ENCODE measurements at places on chromosomes 7 and 10. TPM values are rescaled to one million over a fixed set of nuclear protein-coding genes. Genes with fewer than 3 reads are reported as not detected.

DNA sequence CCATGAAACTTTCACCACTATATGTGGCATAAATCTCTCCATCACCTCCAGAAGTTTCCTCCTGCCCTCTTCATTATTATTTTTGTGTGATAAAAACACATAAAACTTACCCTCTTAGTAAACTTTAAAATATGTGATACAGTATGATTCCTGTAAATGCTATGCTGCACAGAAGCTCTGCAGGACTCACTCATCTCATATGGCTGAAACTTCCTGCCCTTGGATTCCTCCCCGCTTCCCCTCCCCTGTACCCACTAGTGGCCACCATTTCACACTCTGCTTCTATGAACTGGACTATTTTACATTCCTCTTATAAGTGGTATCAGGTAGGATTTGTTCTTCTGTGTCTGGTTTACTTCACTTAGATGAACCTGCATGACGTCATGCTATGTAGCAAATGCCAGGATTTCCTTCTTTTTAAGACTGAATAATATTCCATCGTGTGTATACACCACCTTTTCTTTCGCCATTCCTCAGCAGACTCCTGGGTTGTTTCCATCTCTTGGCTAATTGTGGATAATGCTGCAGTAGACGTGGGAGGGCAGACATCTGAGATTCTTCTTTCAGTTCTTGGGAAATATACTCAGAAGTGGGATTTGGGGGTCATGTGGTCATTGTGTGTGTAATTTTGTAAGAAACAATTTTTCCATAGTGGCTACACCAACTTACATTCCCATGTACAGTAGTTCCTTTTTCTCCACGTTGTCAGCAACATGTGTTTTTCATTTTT, 335.2 kb downstream of the SDK1 start:
- no peak for DNase-seq

DNA sequence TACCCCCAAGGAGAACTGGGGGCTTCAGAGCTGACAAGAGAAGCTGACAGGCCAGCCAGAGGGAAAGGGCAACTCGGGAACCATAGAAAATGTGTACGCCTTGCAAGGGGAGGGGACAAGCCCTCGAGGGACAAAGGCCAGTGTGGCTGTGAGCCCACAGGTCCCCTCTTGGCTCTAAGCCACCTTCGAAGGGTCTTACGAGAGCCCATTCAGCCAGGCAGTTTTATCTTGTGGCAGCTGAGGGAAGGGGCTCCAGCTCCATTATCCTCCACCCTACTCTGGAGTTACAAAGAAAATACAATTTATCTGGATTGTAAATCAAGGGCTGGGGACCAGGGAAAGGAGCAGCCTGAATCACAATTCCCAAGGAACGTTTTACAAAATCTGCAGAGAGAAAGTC, 159.5 kb upstream of the ZMIZ1 start:
- no peak for DNase-seq

DNA sequence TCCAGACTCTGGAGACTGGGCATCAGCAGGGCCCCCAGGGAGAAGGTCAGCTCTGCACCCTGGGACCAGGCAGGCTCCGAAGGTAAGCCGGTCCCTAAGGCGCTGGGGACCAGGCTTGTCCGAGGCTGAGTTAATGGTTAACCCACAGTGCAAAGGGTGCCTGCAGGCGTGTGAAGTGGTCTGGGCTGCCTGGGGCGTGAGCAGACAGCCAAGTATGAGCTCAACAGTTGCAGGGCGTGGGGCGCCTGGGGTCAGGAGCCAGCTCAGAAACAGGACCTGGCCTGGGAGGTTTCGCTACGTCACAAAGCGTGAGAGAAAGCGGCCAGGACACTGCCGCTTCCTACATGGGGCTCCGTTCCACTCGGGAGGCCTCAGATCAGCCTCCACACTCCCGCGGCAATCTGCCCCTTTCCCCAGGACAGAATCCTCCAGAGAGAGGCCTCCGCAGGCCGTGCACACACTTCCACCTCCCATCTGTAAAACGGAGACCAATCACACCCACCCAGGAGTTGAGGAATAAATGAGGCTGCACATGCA, 16.0 kb downstream of the PDGFA start:
- no peak for DNase-seq

CYP3A5 gene
- total RNA-seq, result 0.10 TPM

CALCR gene
- total RNA-seq, result not detected

DNA sequence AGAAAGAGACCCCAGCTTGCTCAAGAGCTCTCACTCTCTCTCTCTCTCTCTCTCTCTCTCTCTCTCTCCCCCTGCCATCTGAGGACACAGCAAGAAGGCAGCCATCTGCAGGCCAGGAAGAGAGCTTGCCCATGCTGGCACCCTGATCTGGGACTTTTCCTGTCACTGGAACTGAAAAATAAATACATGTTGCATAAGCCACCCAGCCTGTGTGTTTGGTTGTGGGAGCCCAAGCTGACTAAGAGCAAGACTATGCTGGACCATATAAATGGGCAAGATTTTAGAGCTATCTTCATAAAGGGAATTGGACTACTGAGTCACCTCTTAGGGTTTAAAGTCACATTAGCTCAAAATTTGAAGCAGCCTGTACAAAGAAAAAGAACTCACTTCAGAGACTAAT, 98.6 kb downstream of the SLC16A9 start:
- no peak for DNase-seq

- no peak for DNase-seq
These were observed 55.5 kb upstream of the FIGNL1 start for GRCh38 chr7:50505553-50506210.

PLEKHS1 gene
- not detected for total RNA-seq

DNA sequence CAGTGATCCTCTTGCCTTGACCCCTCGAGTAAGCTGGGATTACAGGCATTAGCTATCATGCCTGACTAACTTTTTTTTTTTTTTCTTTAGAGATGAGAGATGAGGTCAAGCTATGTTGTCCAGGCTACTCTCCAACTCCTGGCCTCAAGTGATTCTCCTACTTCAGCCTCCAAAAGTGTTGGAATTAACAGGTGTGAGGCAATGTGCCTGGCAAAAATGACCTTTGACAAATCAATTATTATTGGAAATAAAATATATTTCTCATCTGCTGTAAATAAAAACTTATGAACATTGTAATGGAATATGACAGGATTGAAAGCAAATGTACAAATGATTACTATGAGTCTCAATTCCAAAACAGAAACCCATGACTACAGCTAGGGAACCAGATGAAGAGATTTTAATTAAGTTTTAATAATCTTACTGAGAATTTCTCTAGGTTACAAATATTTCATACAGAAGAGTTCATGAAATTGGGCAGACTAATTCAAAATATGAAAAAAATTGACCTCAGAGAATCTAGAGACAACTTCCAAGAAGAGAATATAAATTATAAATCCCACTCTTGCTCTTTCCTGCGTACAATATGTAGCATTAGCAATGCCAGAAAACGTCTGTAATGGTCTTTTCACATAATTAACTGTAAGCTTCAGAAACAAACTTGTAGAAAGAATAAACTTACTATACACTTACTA, 414.7 kb downstream of the DGKB start:
- DNase-seq, result no peak

COL28A1 gene
- not detected for total RNA-seq

DNA sequence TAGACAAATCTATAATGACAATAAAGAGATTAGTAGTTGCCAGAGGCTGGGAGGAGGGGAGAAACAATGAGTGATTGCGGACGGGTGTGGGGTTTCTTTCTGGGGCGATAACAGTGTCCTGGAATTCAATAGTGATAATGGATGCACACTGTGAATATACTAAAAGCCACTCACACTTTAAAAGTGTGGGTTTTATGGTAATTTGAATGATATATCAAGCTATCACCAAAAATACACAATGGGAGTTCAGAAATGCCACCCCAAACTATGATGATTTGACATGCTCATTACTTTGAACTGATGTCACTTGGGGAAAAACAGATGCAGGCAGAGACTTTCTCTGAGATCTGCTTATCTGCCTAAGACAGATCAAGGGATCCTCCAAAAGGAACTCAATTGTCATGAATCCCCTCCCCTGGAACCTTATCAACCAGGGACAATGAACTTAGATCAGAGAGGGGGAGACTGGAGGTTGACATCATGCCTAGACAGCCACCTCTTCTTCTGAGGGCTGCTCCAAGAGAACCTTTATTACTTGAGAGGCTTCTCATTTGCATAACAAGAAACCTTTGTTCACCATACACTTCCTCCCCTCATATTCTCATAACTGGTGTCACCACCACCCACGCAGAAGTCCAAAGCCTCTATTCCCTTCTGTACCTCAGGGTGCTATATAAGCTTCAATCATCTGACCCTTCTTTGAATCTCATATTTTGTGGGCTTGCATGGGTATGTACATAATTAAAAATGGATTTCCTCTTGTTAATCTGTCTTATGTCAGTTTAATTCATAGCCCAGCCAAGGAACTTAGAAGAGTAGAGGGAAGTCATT, 14.8 kb upstream of the ZC3HAV1 start:
- no peak for DNase-seq

DNA sequence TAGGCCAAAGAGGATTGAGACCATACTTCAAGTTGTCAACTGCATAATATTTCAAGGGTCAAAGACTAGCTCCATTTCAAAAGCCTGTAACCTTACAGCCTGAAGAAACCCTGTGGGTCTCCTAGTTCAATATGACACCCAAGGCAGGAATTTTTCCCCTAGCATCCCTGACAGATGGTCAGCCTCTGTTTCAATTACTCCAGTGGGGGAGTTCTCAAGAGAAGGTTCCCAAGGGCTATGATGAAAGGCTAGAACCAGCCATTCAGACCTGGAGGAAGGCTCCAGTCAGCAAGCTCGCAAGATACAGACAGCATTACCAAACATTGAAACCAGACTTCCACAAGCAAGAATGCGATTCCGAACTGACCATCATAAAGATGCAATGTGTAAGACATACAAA, 1.6 kb downstream of the HTR7 start:
- no peak for DNase-seq

SP8 gene
- not detected for total RNA-seq

GRCh38 chr7:30212701-30213111, 71.7 kb upstream of the ZNRF2 start:
- DNase-seq, result no peak

TUBB8 gene
- not detected for total RNA-seq

DNA sequence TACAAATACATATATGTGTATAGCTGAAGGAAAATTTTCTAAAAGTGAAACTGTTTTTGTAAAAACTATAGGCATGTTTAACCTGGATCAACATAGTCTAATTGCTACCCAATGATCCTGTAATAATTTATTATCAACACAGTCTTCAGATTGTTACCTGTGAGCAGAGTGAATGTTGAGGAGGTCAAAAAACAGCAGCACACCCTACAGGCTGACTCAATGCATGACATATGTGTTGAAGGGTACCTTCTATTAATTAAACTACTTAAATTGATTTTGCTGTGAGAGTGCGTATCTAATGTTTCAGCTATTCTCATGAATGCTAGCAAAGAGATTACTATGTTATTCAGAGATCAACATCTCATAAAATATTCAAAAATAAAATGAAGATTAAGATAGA, 411.4 kb downstream of the TNS3 start:
- DNase-seq, result no peak

DNA sequence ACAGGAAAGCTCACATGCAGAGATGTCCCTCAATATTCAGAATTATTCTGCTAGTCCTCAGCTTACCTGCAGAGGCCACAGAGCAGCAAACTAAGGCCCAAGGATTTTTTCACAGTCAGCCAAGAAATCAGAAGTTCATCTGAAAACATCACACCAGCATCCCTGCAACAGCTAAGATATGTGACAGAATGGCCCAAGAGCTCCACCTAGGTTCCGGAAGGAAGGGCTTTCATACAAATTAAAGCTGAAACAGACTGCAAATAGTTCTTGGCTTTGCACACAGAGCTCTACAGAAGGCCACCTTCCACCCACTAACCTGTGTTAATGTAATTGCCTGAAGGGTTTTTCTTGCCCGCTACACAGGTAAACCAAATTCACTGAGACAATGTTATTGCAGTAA, 438.8 kb upstream of the C7orf33 start:
- DNase-seq, result no peak

ACTR3C gene
- total RNA-seq, result 0.53 TPM

OR13A1 gene
- not detected for total RNA-seq

GRCh38 chr10:43408331-43408709, 666 bp downstream of the HNRNPF start:
- DNase-seq, result no peak

DNA sequence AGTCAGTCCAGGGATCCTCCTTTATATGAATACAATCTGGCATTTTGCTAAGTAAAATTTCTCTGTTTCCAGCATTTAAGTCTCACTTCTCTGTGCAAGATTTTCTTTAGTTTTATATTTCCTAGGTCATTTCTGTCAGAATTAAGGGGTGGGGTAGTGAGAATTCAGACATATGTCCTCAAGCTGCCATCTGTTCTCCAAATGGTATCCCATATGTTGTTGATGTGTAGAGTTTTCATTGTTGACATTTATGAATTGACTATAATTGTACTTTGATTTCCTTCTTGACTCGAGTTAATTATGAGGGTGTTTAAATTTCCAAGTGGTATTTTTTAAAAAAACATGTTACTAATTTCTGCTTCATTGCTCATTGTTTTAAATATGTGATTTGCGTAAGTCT, 148.8 kb downstream of the NPSR1 start:
- DNase-seq, result no peak

GRCh38 chr10:98377536-98377935, 37.4 kb downstream of the PYROXD2 start:
- no peak for DNase-seq

DNA sequence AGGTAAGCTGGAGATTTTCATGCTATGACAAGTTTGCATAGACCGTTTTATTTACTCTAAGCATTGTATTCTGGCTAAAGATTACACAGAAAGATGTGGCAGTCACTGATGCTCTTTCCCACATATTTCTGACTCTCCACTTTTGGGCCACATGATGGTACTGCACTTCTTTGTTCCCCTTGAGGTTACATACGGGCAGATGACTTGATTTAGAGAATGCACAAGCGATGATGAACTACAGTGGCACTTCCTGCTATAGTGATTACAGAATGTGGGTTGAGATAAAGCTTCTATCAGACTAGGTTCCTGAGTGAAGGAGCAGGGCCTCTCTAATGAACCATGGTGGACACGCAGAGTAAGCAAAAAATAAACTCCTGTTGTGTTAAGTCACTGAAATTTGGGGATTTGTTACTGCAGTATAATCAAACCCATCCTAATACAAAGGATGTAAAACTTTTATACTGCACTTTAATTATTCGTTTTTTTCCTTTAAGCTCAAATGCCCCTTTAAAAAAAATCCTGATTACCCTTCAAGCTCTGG, 177.9 kb downstream of the TAX1BP1 start:
- peak; percentile 47 for DNase-seq

DNA sequence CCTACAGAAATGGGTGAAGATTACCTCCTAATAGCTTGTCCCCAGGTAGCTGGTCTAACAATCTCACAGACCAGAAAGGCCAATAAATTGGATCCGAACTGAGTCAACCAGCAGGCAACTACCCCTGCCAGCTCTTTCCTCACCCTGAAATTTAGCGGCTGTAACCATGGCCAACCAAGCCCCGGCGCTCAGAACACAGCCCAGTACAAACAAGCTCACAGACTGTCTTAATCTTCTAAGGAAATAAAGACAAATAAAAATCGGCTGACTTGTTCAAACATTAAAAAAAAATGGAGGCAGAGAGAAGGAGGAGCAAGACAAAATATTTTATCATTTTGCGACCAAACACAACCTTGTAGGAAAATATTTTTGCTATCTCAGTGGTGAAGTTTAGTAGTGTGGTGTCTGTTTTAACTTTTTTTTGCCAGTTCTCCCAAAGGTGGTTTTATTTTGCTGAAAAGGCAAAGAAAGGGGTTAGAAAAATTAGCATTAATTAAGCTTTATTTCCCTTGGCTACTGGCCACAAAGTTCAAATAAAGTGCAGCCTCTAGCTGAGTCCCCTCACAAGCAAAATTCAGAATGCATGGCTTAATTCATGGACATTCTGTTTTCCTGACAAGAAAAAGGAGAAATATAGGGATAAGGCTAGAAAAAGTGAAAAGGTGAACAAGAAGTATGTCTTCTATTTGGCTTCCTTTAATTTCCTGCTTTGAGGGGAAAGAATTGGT, 313.0 kb upstream of the NPVF start:
- DNase-seq, result no peak

All from glomerular endothelial cell (primary cell).